Glutamatergic neuron (in vitro differentiated cells): ENCODE measurements at places on chromosomes 6 and 20.

DNA sequence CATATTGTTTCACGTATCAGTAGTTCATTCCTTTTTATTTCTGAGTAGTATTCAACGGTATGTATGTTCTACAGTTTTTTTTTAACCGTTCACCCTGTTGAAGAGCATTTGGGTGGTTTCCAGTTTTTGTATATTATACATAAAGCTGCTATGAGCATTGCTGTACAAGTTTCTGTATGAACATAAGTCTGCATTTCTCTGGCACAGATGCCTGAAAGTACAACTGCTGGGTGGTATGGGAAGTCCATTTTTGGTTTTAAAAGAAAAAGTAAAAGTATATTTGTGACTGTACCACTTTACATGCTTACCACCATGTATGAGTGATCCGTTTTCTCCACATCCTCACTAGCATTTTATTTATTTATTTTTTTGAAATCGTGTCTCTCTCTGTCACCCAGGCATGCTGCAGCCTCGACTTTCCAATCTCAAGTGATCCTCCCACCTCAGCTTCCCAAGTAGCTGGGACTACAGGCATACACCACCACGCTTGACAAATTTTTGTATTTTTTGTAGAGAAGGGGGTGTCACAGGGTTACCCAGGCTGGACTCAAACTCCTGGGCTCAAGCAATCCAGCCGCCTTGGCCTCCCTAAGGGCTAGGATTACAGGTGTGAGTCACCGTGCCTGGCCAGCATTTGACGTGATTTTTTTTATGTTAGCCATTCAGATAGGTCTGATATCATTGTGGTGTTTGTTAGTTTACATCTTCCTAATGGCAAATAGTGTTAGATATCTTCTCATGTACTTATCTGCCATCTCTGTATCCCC, 11.0 kb upstream of the SIM1 start:
- no peak for DNase-seq
- H3K27me3 ChIP-seq: no peaks in the 10 kb centered on the region
- H3K36me3 ChIP-seq: no peaks in the 10 kb centered on the region

DNA sequence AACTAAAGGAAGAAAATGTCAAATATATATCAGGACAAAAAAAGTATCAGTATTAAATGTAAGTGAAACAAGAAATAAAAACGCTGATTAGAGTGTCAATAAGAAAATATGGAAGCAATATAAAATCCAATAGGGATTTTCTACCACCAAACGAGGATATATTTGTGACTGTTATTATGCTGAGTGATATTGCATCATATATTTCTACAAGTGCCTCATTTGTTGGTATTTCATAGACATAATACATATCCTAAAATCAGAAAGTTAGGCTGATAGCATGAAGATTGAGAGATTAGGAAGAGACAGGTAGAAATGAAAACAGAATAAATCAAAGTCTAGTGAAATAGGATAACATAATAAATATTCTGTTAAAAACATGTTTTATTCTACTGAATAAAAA, 429.2 kb upstream of the IRAK1BP1 start:
- H3K4me1 ChIP-seq: no peaks in the 10 kb centered on the region
- H3K27ac ChIP-seq: no peak overlapping the region
- H3K4me3 ChIP-seq: no peak overlapping the region
- no peak for DNase-seq
- H3K27me3 ChIP-seq: no peaks in the 10 kb centered on the region

DNA sequence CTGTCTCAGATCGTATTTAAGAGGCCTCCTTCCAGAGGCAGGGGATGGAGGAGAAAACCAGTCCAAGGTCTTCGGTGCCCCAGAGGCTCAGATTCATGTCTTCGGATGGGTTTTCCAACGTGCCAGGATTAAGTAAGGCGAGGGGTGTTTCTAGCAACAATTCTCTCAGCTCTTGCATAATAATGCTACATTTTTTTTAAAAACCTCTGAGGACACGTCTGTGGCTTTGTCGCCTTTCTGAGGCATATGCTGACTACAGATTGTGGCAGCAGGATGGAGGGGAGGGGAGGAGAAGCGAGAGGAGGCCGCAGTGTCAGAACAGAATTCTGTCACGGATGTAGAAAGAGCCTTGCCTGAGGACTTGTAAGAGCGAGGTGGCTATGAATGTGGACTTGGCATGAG, 17.7 kb upstream of the CCDC167 start:
- no peaks in the 10 kb centered on the region for H3K36me3 ChIP-seq
- H3K4me3 ChIP-seq: peak overlapping the region; percentile 84
- H3K27me3 ChIP-seq: peaks cover 18% of the 10 kb centered on the region
- DNase-seq: peak; percentile 68

DNA sequence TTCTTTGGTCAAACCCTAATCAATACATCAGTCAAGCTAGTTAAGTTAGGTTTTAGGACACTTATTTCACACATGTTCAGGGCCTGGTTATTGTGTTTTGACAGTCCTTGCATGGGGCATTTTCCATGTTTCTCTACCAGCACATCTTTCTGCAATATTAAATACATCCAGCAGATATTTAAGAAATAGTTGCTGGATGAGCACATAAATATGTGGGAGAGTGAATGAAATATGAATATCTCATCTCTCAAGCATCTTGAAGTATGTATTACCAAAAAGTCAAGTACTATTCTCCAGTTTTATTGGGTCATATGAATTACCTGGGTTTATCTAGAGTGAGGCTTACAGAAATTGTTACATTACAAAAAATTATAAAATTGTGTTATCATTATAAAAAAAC, 621.9 kb upstream of the GJE1 start:
- no peaks in the 10 kb centered on the region for H3K27me3 ChIP-seq
- no peak for DNase-seq
- peaks cover 6% of the 10 kb centered on the region for H3K36me3 ChIP-seq
- no peak overlapping the region for H3K4me3 ChIP-seq

GRCh38 chr6:10395704-10396546, 18.9 kb downstream of the TFAP2A start:
- peaks cover 12% of the 10 kb centered on the region for H3K4me1 ChIP-seq
- H3K27ac ChIP-seq: no peak overlapping the region
- no peak overlapping the region for H3K4me3 ChIP-seq
- peaks cover 4% of the 10 kb centered on the region for H3K36me3 ChIP-seq

- no peak for DNase-seq
- peaks cover 17% of the 10 kb centered on the region for H3K27me3 ChIP-seq
- peak overlapping the region; percentile 18 for H3K4me3 ChIP-seq
- H3K4me1 ChIP-seq: peaks cover 41% of the 10 kb centered on the region
- H3K36me3 ChIP-seq: peaks cover 6% of the 10 kb centered on the region
- peak overlapping the region; percentile 57 for H3K27ac ChIP-seq
These were observed 160.9 kb downstream of the DTNBP1 start for GRCh38 chr6:15501826-15502445.

- H3K27ac ChIP-seq: no peak overlapping the region
- no peak overlapping the region for H3K4me3 ChIP-seq
These were observed 951.1 kb upstream of the ADGRB3 start for GRCh38 chr6:67683960-67684359.

GRCh38 chr20:2300420-2300819, 4.6 kb downstream of the TGM3 start:
- DNase-seq: no peak
- H3K4me1 ChIP-seq: peaks cover 8% of the 10 kb centered on the region
- no peaks in the 10 kb centered on the region for H3K36me3 ChIP-seq
- H3K27ac ChIP-seq: no peak overlapping the region

GRCh38 chr6:109117346-109118035, 22.2 kb downstream of the CEP57L1 start:
- H3K4me3 ChIP-seq: no peak overlapping the region
- H3K27ac ChIP-seq: no peak overlapping the region
- no peaks in the 10 kb centered on the region for H3K36me3 ChIP-seq
- H3K4me1 ChIP-seq: peaks cover 18% of the 10 kb centered on the region

DNA sequence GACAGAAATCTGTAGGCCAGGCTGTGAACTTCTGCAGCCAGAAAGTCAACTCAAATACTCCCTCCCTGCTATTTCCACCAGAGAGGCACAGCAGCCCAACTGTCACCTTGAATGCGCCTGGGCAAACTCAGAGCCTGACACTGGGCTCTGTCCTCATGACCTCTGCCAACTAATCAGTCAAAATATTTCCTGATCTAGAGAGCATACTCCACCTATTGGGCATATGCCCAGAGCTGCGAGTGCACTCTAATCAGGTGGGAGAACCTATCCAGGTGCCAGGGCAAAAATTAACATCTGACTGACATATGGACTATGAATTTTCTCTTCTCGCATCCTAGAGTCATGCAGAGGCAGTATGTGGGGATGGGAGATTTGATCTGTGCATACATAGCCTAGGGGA, 406.3 kb upstream of the RUNX2 start:
- H3K27ac ChIP-seq: no peak overlapping the region
- H3K27me3 ChIP-seq: no peaks in the 10 kb centered on the region

- DNase-seq: no peak
- H3K27me3 ChIP-seq: no peaks in the 10 kb centered on the region
- no peak overlapping the region for H3K4me3 ChIP-seq
- H3K36me3 ChIP-seq: no peaks in the 10 kb centered on the region
- peaks cover 3% of the 10 kb centered on the region for H3K4me1 ChIP-seq
These were observed 176.9 kb upstream of the ID4 start for GRCh38 chr6:19660123-19660910.

- H3K36me3 ChIP-seq: peaks cover 4% of the 10 kb centered on the region
- H3K4me1 ChIP-seq: peaks cover 27% of the 10 kb centered on the region
- peak overlapping the region; percentile 42 for H3K4me3 ChIP-seq
- DNase-seq: no peak
- peaks cover 2% of the 10 kb centered on the region for H3K27me3 ChIP-seq
These were observed 58.1 kb downstream of the RPRD1B start for GRCh38 chr20:38091441-38092216.

DNA sequence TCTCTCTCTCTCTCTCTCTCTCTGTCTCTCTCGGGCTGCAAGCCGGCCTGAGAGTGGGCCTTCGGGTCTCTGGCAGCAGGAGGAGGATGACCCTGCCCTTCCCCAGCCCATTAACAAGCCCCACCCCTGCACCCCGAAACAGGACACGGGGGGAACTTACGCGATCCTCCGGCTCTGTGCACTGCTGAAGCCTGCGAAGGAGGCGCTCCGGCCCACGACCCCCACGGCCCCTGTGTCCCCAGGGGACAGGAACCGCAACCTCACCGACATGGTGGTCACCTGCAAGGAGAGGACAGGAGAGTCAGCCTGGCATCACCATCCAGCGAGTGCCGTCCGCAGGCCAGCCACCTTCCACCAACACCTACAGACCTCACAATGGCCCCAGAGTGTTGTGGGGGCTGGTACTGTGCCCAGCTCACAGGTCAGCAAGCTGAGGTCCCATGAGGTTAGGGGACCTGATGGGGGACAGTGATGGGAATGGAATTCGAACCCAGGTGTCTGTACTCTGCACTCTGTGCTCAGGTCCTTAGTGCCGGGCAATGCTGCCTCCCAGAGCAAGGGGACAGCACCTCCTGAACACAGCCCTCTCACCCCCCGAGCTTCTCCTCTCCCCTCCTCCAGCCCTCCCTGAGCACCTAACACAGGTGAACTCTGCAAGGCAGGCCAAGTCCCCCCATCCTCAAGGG, 60.6 kb downstream of the RIPOR3 start:
- peaks cover 13% of the 10 kb centered on the region for H3K4me1 ChIP-seq
- H3K36me3 ChIP-seq: no peaks in the 10 kb centered on the region
- no peak overlapping the region for H3K27ac ChIP-seq
- no peak for DNase-seq
- H3K4me3 ChIP-seq: no peak overlapping the region

DNA sequence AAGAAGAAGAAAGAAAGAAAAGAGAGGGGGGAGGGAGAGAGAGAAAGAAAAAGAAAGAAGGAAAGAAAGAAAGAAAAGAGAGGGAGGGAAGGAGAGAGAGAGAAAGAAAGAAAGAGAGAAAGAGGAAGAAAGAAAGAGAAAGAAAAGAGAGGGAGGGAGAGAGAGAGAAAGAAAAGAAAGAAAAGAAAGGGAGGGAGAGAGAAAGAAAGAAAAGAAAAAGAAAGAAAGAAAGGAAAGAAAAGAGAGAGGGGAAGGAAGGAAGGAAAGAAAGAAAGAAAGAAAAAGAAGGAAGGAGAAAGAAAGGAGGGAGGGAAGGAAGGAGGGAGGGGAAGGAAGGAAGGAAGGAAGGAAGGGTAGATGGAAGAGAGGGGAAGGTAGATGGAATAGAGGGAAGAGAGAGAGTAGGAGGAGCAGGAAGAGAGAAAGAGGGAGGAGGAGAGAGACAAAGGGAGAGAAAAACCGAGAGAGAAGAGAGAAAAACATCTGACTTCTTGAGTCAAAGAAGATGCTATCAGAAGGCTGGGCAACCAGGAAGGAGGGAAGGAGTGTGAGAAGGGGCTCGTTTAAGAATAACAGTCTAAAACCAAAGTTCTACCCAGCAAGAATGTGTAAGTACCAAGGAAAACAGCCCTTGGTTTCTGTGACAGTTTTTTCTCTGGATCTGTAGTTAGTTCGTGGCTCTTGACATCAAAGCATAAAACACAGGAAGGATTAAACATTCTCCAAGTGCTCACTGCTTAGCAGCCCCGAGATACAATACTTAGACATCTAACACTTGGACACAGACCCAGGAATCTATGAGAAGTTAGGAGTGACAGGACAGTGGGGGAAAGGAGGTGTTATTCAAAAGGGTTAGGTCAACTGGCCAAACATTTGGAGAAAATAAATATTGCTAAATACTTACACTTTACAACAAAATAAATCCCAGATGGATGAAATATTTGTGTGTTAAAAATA, 131.9 kb upstream of the STMND1 start:
- H3K27me3 ChIP-seq: no peaks in the 10 kb centered on the region
- no peaks in the 10 kb centered on the region for H3K36me3 ChIP-seq
- peaks cover under 1% of the 10 kb centered on the region for H3K4me1 ChIP-seq
- no peak overlapping the region for H3K27ac ChIP-seq
